GM12864 (cell line): ENCODE measurements at places on chromosomes 7 and 10.

GRCh38 chr10:125451319-125451718 is 231.6 kb downstream of the TEX36 start:
- no peak for DNase-seq

DNA sequence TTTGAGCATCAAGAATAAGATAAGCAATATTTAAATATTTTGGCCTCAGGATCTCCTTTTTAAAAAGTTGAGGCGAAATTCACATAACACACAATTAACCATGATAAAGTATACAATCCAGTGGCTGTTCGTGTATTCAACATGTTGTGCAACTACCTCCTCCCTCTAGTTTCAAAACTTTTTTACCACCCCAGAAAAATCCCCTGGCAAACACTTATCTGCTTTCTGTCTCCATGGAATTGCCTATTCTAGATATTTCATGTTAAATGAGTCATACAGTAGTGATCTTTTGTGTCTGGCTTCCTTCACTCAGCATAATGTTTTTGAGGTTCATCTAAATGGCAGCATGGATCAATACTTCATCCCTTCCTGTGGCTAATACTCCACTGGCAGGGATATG is 31.8 kb upstream of the IL15RA start:
- DNase-seq = no peak

GRCh38 chr10:103618575-103619423 is 125.3 kb downstream of the NEURL1 start:
- DNase-seq = no peak

DNA sequence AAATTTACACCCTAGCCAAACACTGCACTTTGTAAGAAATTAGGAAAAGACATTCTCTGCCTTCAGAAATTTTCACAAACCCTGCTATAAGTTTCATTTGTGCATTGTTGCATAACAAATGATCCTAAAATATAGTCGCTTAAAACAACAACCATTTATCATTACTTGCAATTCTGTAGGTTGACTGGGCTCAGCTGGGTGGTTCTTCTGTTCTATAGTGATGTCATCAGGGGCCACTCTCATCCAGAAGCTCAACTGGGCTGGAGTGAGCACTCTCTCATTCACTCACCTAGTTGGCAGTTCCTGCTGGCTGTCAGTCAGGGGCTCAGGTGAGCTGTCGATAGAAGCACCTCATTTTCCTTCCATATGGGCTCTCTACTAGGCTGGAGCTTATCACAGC is 20.7 kb upstream of the FGFR2 start:
- DNase-seq = no peak

GRCh38 chr10:1451362-1451888 is 285.9 kb downstream of the ADARB2 start:
- DNase-seq = no peak

- DNase-seq = no peak
These were observed 25.7 kb upstream of the GTF2IRD1 start for GRCh38 chr7:74428023-74428422.

DNA sequence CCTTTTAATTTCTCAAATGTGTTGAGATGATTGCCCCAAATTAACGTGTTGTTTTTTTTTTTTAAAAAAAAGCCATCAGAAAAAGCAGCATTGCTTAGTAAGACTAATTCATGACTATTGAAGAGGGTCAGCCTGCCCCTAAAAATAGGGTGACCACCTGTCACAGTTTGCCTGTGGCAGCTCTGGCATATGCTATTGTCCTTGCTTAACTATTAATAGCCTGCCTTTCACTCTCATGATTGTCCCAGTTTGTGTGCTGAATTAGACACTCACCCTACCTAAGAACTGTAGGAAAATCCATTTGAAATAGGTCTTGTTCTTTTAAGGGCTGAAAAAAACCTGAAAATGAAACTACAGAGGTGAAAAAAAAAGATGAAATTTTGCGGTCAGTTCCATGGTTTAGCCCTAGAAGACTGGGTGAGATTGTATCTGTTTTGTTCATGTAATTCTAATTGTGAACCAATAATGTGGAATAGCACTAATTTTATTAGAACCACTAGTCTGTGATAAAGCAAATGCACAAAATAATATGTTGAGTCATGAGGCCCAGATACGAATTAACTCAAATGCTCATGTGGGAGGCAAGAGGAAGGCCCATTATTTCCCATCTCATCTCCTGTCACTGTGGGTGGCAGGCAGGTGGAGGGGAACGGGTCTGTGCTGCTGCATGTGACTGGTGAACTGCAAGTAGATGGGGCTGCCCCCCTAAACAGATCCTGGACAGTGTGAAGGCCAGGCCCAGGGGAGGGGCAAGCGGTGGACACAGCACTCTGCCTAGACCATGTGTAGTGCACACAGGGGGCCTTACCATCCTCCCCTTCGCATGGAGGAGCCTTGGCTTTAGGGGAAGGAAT is 265.4 kb upstream of the NFE2L3 start:
- no peak for DNase-seq

GRCh38 chr10:34523017-34523767 is 291.9 kb downstream of the PARD3 start:
- no peak for DNase-seq

DNA sequence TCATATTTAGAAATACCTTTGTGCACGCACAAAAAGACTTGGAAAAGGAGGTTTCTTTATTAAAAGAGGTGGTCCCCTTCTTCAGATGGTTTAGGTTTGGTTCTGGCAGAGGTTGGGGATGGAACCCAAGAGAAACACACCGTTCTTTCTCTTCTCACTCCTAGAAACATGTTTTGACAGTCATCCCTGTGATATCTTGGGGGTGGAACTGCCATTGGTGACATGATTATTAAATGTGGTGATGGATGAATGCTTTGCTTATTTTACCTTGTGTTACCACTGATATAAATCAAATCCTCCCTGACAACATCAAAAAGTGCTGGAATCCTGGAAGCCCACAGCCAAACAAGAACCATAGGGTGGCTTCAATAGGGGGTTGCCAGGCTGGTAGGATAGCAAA is 146.5 kb downstream of the CCDC3 start:
- DNase-seq = no peak

DNA sequence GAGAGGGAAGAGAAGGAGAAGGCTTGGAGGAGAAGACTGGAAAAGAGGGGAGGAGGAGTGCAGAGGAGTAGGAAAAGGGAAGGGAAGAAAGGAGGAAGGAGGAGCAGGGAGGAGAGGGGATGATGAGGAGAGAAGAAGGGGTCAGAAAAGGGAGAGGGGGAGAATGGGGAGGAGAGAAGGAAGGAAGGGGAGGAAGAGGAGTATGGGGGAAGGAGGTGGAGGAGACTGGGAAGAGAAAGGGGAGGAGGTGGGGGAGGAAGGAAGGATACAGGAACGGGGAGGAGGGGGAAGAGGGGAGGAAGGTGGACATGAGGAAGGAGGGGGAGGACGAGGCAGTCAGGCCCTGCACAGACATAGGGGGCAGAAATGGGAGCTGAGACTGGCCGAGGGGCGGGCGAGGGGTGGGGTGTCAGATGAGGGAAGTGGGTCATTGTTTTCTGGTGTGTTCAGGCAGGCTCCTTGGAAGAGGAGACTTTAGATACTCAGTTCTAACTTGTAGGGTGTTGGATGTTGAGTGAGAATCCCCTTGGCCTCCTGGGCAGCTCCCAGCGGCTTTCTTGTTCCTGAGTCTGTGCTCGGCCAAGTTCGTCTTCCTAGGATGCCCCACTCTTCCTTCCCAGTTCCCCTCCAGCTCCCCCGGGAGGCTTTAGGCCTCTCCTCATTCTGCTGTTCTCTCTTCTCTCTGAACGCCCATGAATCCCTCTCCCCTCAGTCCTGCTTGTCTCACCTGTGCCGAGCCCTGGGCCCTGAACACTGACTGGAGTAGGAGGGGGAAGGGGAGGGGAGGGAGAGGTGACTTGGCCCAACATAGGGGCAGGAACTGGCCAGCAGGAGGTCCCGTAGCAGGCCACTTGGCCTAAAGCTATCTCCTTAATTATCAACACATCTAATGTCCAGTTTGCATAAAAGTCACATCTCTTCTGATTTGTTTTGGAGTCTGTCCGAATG is 12.8 kb upstream of the CRHR2 start:
- DNase-seq = no peak

DNA sequence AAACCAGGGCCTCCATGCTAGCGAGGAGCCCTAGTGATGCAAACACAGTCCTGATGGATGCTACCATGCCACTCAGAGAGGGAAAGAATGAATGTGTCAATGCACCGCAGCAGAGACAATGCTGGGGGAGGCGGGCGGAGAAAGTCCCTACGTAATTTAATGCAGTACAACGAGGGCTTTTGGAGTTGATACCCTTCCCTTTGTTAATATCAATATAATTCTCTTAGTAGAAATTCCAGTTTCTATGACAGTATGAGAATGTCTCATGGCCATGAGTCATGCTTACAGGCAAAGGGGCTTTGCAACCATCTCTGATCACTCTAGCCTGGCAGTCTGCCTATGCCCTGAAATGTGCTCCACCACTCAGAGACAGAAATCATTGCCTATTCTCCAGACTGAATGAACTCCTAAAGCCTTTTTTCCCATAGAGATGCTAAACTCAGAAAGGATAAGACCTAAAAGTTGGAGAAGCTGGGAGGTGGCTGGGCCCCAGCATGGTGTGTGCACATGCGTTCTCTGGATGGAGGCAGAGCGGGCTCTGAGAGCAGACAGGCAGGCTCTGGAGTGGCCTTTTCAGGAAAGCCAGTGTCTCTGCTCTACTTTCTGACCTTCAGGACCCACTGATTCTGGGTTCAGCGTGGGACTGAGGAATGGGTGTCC is 20.3 kb upstream of the GIMAP2 start:
- no peak for DNase-seq

DNA sequence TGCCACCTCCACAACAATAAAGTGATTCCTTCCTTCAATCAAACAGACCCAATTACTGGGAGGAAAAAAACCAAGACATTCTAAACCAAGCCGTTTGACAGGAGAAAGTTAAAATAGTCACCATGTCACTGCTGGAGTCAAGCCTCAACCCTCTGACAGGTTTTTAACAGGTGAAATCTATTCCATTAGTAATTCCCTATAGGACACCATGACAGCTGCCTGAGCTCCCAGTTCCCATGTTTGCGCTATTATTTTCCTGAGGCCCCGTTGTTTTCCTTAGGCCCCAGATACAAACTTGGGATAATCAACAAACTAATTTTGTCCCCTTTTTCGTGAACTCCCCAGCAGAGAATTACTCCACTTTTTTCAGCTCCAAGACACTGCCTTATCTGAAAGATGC is 113.9 kb downstream of the ARL5B start:
- DNase-seq = no peak
